ENCODE measurements at places on chromosomes 4 and X. TPM values are rescaled to one million over a fixed set of nuclear protein-coding genes. Genes with fewer than 3 reads are reported as not detected.
A peak's percentile ranks its signal among the peaks of the same experiment; 100 is the strongest.

GRCh38 chr4:37236165-37236564 lies 8.4 kb upstream of the NWD2 start:
- H3K27me3 ChIP-seq, result peaks cover under 1% of the 10 kb centered on the region
- H3K27ac ChIP-seq, result no peak overlapping the region
- H3K36me3 ChIP-seq, result no peaks in the 10 kb centered on the region
- no peaks in the 10 kb centered on the region for H3K4me1 ChIP-seq

DNA sequence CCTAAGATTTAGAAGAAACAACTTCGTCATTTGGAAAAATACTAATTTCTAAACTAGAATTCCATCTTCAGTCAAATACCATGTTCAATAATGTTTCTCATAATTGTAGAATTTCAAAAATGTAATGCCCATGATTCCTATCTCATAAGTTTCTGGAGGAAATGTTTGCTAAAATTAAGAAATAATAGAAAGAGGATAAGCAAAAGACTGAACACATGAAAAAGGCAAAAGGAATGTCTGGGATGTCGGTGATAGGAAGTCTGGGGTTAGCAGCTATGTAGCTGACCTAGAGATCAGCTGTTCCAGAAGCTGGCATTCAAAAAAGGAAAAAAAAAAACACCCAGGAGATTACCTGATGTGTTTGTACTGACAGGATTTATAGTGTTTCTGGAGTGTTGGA lies 18.9 kb upstream of the PCDH10 start:
- no peak overlapping the region for H3K27ac ChIP-seq
- H3K27me3 ChIP-seq, result no peaks in the 10 kb centered on the region
- H3K36me3 ChIP-seq, result no peaks in the 10 kb centered on the region
- H3K4me1 ChIP-seq, result no peaks in the 10 kb centered on the region
- no peak for DNase-seq

DNA sequence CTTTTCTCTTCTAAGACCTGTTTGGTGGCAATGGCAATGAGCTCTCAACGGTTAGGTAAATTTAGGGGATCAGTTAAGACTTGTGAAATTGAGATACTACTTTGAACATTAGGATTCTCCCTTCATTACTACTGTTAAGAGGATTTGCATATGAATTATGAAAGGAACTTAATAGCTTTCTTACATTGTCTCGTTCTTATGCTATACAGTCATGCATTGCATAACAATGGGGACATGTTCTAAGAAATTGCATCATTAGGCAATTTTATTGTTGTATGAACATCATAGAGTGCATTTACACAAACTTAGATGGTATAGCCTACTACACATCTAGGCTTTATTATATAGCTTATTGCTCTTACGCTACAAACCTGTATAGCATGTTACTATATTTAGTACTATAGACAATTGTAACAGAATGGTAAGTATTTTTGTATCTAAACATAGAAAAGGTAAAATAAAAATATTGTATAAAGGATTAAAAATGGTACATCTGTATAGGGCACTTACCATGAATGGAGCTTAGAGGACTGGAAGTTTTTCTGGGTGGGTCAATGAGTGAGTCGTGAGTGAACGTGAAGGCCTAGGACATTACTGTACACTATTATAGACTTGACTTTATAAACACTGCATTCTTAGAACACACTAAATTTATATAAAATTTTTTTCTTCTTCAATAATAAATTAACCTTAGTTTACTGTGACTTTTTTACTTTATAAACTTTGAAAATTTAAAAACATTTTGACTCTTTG lies 62.5 kb downstream of the PAQR3 start:
- no peaks in the 10 kb centered on the region for H3K27me3 ChIP-seq
- H3K27ac ChIP-seq, result no peak overlapping the region
- H3K4me1 ChIP-seq, result no peaks in the 10 kb centered on the region
- H3K4me3 ChIP-seq, result no peak overlapping the region

- no peaks in the 10 kb centered on the region for H3K27me3 ChIP-seq
- no peak for DNase-seq
- H3K4me1 ChIP-seq, result no peaks in the 10 kb centered on the region
Measured at GRCh38 chrX:43940816-43941474, 32.2 kb downstream of the NDP start.

DNA sequence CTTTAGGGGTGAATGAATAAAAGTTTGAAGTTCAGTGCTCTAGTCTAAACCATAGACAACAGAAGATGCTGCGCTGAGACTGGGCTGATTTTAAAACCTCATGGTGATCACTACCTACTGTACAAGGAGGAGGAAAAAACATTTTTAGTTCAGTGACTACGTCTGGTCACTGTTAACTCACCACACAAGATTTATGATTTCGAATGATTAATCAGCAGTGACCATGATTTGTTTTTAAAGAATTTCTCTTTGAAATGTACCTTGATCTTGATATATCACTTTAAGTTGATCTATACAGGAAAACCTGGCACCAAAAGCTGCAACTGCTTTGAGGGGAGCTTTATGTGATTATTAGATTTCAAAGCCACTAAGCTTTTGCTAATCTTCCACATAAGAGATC lies 286.3 kb downstream of the PDGFC start:
- H3K27me3 ChIP-seq, result no peaks in the 10 kb centered on the region
- H3K4me3 ChIP-seq, result no peak overlapping the region
- H3K27ac ChIP-seq, result no peak overlapping the region
- no peaks in the 10 kb centered on the region for H3K36me3 ChIP-seq
- H3K4me1 ChIP-seq, result no peaks in the 10 kb centered on the region

EDA gene
- total RNA-seq, result 4.2 TPM

DNA sequence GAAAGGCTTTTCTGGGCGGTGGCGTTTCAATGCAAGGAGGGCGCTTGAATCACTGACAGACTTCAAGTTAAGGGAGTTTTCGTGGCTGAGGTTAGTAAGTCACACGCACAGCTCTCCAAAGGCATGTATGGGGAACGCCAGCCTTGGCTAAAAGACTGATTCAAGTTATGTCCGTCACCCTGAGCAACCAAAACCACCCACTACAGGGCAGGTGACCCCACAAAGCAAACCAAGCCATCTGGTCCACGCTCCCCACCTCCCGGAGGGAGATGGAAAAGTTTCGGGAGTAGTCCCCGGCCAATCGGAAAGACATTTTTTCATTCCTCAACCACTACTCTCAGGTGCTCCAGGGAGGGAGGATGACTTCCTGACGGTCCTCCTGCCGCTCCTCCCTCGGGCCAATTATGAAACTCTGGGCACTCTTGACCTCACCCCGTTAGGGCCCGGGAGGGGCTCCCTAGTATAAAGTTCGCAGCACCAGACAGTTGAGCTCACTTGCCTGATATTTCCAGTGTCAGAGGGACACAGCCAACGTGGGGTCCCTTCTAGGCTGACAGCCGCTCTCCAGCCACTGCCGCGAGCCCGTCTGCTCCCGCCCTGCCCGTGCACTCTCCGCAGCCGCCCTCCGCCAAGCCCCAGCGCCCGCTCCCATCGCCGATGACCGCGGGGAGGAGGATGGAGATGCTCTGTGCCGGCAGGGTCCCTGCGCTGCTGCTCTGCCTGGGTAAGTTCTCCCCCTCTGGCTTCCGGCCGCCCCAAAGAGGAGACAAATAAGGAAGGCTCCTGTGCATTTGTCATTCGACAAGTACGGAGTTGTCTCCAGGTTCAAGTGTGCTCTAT lies at the start of gene EREG:
Gene EREG, plus strand, starts transcription at position 494 of the 840 bp plus-strand sequence. Its CDS starts 164 bp downstream, at position 658.
- H3K36me3 ChIP-seq, result no peaks in the 10 kb centered on the region
- H3K27me3 ChIP-seq, result peaks cover 31% of the 10 kb centered on the region
- H3K4me3 ChIP-seq, result peak within 1 kb of the TSS; percentile 41
- no peaks in the 10 kb centered on the region for H3K4me1 ChIP-seq
- peak; percentile 6 for DNase-seq

- no peak overlapping the region for H3K27ac ChIP-seq
- H3K4me3 ChIP-seq, result no peak overlapping the region
- no peaks in the 10 kb centered on the region for H3K27me3 ChIP-seq
- H3K4me1 ChIP-seq, result peaks cover 3% of the 10 kb centered on the region
- no peak for DNase-seq
Measured at GRCh38 chr4:41476310-41476885, 61.6 kb upstream of the LIMCH1 start.

DNA sequence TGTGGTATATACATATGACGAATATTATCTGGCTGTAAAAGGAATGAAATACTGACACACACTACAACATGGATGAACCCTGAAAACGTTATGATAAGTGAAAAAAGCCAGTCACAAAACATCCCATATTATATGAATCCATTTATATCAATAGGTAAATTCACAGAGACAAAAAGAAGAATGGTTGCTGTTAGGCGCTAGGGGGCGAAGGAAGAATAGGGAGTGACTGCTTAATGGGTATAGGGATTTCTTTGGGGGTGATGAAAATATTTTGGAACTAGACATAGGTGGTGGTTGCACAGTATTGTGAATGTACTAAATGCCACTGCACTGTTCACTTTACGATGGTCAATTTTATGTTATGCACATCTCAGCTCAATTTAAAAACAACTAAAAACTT lies 96.4 kb upstream of the EGFL6 start:
- H3K27ac ChIP-seq, result peak overlapping the region; percentile 55
- no peaks in the 10 kb centered on the region for H3K36me3 ChIP-seq
- H3K4me3 ChIP-seq, result no peak overlapping the region
- H3K27me3 ChIP-seq, result no peaks in the 10 kb centered on the region

GRCh38 chr4:146121757-146122156 lies 53.8 kb upstream of the LSM6 start:
- H3K36me3 ChIP-seq, result no peaks in the 10 kb centered on the region
- no peak overlapping the region for H3K27ac ChIP-seq
- no peak overlapping the region for H3K4me3 ChIP-seq
- no peak for DNase-seq

ATP8A1 gene
- total RNA-seq, result 21.0 TPM

CXCL11 gene
- not detected for total RNA-seq

CTAG1A gene
- not detected for total RNA-seq

DNA sequence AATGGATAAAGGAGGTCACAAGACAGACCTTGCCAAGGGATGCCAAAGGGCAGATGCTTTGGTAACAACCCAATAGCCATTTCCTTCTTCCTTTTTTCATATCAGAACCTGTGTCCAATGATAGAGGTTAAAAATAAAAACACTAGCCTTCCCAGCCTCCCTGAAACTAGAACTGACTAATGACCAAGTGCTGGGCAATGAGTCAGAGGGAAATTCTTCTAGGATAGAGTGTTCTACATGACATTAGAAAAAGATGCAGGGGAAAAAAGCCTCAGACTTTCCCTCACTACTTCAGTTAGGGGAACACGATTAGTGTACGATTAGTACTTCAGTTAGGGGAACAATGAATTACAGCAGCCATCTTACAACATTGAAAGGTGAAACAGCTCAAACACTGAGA lies 29.3 kb upstream of the FAM47C start:
- H3K4me1 ChIP-seq, result no peaks in the 10 kb centered on the region
- no peaks in the 10 kb centered on the region for H3K27me3 ChIP-seq
- no peak overlapping the region for H3K27ac ChIP-seq
- no peak for DNase-seq
- H3K36me3 ChIP-seq, result no peaks in the 10 kb centered on the region

DNA sequence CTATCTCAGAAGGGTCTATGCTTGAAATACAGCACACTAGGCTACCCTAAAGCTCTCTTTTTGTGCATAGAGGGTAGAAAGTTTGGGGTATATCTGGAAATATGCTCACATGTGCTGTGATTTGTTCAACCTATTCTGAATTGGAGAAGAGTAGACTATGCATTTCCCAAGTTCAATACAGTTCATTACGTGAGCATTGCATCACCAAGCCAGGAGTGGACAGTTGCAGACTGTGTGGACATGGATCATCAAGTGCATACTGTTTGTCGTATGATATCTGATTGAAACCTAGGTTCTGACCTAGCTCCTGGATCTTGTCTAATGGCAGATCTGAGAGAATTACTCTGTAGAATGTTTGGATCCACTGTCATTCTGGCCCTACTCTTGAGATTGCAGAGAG lies 161.1 kb downstream of the FRAS1 start:
- no peaks in the 10 kb centered on the region for H3K4me1 ChIP-seq
- H3K36me3 ChIP-seq, result no peaks in the 10 kb centered on the region
- DNase-seq, result no peak
- no peak overlapping the region for H3K4me3 ChIP-seq

GRCh38 chr4:83860200-83860599 lies 324.3 kb downstream of the GPAT3 start:
- no peaks in the 10 kb centered on the region for H3K36me3 ChIP-seq
- H3K27ac ChIP-seq, result no peak overlapping the region
- no peaks in the 10 kb centered on the region for H3K4me1 ChIP-seq
- no peak overlapping the region for H3K4me3 ChIP-seq
- no peak for DNase-seq
- no peaks in the 10 kb centered on the region for H3K27me3 ChIP-seq

PRKX gene
- 10.1 TPM for total RNA-seq

- H3K4me3 ChIP-seq, result no peak overlapping the region
- H3K27me3 ChIP-seq, result no peaks in the 10 kb centered on the region
- H3K27ac ChIP-seq, result no peak overlapping the region
- no peaks in the 10 kb centered on the region for H3K36me3 ChIP-seq
- DNase-seq, result no peak
Measured at GRCh38 chr4:69811166-69811565, 48.8 kb downstream of the SULT1E1 start.

DNA sequence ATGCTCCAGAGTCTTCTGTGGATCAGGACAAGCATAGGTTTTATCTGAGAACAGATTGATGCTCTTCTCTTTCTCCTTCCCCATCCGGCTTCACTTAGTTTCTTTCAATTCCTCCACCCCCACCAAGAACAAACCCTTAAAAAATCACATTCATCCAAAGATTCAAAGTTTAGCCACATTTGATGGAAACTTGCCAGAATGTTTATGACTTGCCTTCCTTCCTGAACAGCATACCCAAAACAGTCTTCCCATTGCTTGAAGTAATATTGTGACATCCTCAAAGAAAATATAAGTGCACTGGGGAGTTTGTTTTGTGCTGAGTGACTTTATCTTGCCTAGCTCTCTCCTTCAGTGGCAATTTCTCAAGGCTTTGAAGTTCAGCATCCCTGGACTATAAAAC lies 83.0 kb downstream of the MAGEB17 start:
- no peaks in the 10 kb centered on the region for H3K27me3 ChIP-seq
- no peak overlapping the region for H3K27ac ChIP-seq
- no peaks in the 10 kb centered on the region for H3K4me1 ChIP-seq
- no peaks in the 10 kb centered on the region for H3K36me3 ChIP-seq
- no peak for DNase-seq

- no peaks in the 10 kb centered on the region for H3K27me3 ChIP-seq
- H3K36me3 ChIP-seq, result no peaks in the 10 kb centered on the region
- H3K4me1 ChIP-seq, result no peaks in the 10 kb centered on the region
- DNase-seq, result no peak
- no peak overlapping the region for H3K4me3 ChIP-seq
- no peak overlapping the region for H3K27ac ChIP-seq
Measured at GRCh38 chrX:84441143-84441542, 61.1 kb downstream of the HDX start.

GRCh38 chrX:13652287-13652793 lies 601 bp upstream of the TCEANC start:
- peak overlapping the region; percentile 94 for H3K27ac ChIP-seq
- peak overlapping the region; percentile 43 for H3K4me3 ChIP-seq
- H3K27me3 ChIP-seq, result no peaks in the 10 kb centered on the region
- no peaks in the 10 kb centered on the region for H3K36me3 ChIP-seq
- H3K4me1 ChIP-seq, result peaks cover 8% of the 10 kb centered on the region

DNA sequence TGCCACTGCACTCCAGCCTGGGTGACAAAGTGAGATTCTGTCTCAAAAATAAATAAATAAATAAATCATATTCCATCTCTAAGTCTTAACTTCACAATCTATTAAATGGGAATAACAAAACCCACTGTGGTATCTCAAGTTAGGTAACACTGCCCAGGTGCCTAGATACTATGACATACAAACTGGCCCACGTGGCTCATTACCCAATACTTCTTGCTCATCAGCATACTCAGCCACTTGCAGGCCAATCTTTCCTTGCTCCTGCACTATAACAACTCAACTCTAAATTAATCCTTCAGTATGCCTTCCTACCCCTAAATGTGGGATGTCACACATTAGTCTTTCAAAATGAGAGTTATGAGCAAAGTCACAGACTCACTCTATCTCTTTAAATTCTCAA lies 230.1 kb downstream of the OPHN1 start:
- H3K27ac ChIP-seq, result no peak overlapping the region
- H3K4me1 ChIP-seq, result no peaks in the 10 kb centered on the region
- H3K27me3 ChIP-seq, result no peaks in the 10 kb centered on the region
- DNase-seq, result no peak
- H3K4me3 ChIP-seq, result no peak overlapping the region
- H3K36me3 ChIP-seq, result peaks cover 11% of the 10 kb centered on the region

Data from heart right ventricle (tissue), 16 donors.